Fibroblast of mammary gland (primary cell): ENCODE measurements at places on chromosomes 1 and 21.

GRCh38 chr1:66217021-66217420 is 316.9 kb upstream of the SGIP1 start:
- peak; percentile 92 for DNase-seq

- no peak for DNase-seq
Measured at GRCh38 chr1:236407059-236407458, 13.0 kb downstream of the EDARADD start.

GRCh38 chr1:22639286-22639685 is 2.9 kb downstream of the C1QA start:
- DNase-seq = peak; percentile 42

- no peak for DNase-seq
Measured at GRCh38 chr1:175400766-175401165, 208.2 kb upstream of the KIAA0040 start.

DNA sequence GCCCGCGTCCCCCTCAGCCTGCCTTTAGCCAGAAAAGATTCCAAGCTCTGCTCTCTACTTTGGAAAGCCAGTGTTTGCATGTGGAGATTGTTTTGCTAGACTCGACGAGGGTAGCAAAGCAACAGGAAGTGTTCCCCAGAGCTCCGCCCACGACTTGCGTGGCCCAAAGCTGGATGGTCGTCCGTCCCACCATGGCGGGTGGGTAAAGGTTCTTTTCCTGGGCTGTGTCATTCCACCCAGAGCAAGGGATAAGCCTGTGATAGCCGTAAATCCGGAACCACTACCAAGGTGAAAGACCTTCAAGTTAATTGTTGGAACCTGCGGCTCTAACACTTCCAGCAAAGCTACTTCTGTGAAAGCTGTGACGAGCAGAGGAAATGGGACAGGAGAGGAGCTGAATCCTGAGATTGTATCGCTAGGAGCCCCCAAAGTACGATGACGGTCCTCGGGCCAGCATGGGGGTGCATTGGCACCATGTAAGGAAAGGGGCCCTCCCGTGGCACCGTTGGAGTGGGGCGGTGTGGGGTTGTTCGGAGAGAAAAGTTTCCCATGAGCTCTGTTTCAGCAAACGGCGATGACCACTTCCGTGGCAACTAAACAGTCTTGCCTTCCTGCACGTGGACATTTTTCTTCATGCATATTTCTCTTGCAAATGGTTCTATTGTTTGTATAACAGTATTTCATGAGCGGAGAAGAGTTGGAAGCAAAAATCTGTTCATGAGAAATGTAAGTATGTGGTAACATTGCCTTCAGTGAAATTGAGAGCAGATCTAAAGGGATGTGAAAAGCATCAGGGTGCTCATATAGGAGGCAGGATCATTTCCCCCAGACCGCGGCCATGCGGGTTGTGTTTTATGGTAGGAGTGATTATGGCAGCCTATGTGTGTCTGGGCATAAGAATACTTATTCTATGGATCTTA is 8.4 kb downstream of the MX2 start:
- DNase-seq = no peak

DNA sequence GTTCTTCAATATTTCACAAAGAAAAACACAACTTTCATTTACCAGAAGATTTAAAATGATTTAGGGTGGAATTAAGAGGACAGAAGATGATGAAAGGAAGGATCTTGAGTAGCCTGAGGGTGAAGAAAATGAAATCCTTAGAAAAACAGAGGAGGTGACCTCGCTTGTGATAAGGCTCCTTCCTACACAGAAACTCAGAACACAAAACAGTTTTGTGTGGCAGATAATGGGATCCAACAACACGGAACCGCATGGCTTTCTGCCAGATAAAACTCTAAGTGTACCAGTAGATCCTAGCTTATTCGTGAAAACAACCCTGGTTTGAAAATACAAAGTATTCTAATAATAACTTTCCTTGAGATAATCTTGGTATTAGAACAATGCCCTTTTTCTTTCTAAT is 74.0 kb upstream of the EXO1 start:
- no peak for DNase-seq

DNA sequence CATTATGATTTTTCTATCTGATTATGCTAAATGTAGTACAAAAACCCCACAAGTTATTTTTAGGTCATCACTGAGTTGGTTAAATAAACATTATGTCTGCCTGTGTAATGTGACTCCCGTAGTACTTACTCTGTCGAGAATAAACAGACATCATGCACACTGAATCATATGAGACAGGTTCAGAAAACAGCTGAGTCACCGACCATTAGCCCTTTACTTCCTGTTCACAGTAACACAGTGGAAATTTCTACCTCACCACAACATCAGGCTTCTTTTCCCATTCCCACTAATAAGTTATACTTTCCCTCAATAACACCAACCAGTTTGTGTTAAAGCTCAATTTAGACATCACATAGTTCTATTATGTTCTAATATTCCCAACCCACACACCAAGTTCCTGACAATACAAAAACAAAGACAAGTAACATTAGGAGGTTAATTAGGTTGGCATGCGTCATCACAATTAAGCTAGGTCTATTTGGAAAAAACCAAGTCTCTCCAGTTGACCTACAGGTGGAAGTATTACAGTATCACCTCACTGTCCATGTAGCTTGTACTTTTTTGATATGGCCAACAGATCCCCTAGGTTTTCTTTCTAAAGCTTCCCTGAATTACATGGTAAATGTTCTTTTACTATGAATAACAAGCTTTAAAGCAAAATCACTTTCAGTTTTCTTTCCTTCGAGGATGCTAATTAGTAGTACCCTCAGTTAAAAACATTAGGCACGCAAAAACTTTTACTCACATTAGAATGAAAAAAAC is 154.2 kb downstream of the EIF4G3 start:
- DNase-seq = peak; percentile 99

GRCh38 chr21:42350927-42351426 is at the start of gene TFF2:
TSS of gene TFF2 (minus strand) at chr21:42350994. CDS start at chr21:42350957, 37 bp downstream.
- DNase-seq = no peak

- no peak for DNase-seq
Measured at GRCh38 chr1:62528015-62528414, 69.3 kb upstream of the ANGPTL3 start.

GRCh38 chr1:97252076-97252475 is 530.5 kb downstream of the PTBP2 start:
- DNase-seq = peak; percentile 93

GRCh38 chr1:6272868-6273267 is 12.0 kb upstream of the GPR153 start:
- DNase-seq = no peak

DNA sequence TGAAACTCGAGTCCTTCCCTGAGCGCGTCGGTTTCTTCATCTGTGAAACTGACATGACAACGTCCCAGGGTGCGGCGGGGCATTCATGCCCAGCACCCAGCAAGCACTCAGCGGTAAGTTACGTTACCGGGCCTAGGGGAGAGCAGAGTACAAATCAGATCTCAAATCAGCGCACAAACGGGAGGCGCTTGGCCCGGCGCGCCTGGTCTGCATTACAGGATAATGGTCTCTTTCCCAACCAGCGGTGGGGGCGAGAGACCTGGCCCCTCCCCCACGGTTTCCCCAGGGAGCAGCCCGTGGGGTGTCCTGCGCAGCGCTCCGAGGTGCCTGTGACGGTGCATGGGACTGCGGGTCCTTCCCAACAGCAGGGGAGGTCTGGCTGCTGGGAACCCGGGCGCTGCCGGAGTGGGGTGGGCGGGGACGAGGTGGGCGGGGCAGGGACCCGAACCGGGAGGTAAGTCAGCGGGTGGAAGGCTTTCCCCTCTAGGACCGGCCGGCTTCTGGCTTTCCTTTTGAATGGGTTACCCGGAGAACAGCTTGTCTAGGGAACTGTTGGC is 1.0 kb downstream of the TMEM51 start:
- DNase-seq = peak; percentile 35

DNA sequence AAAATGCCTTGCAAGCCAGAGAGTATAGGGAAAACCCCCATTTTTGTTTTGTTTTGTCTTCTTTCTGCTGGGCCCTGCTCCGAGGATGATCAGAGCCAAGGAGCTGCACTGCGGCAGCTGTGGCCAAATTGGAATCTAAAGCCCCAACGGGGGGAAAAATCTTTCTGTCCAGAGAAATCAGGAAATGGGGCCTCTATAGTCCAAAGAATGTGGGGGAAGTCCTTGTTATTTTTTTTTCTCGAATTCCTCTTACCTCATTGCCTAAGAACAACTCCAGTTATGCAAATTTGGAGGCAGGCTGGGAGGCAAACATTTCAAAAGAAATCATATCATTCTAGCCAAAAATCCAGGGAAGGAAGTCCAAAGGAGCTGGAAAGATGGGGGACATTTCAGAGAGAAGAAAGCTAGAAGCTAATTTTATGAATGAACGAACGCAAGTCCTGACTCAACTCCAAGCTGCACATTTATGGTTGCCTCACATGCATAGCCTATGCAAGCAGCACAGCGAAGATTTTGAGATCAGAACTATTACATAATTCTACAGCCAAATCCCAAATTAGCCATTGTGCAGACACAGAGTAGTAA is 263.2 kb downstream of the KCTD3 start:
- peak; percentile 6 for DNase-seq

DNA sequence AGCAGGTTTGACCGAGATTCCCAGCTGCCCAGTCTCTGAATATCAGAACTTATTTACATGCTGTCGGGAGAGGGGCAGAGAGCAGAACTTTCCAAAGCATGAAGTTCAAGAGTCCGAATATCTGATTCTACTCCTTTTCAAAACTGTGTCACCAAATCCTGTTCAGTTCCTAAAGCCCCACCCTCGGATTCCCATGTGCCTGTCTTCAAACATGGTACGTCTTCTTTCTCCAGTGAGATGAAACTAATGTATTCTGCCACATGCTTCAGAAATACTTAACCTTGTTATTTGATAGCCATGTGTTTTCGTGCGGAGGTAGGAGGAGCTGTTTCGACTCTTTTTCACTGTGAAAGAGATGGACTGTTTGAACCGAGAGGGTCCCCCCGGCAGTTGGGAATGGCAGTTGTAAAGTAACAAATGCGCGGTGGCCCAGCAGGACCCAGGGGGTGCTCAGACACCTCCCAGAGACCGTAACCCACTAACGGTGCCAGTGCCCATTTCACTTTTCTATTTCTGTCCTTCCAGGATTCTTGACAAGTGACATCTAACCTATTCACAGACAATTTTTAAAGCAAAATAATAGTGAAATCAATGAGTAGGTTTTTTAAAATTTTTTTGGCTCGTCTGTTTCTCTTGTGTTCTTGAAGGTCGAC is 67.2 kb downstream of the ZBTB18 start:
- DNase-seq = no peak

DNA sequence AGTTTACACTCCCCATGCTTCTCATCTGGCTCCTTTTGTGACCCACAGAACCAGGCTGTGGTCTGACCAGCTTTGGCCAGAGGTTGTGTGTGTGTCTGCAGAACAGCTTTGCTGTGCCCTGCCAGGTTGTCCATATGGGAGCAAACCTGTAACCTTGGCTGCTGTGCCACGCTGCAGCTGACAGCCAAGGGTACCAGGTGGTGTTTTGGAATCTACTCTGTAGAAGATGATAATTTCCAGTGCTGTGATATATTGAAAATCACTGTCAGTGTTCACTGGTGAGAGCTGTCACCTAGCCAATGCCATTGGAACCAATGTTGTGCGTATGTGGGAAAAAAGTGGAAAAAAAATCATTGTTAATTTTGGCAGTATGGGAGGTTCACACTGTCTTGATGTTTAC is 18.2 kb downstream of the CENPF start:
- DNase-seq = no peak

DNA sequence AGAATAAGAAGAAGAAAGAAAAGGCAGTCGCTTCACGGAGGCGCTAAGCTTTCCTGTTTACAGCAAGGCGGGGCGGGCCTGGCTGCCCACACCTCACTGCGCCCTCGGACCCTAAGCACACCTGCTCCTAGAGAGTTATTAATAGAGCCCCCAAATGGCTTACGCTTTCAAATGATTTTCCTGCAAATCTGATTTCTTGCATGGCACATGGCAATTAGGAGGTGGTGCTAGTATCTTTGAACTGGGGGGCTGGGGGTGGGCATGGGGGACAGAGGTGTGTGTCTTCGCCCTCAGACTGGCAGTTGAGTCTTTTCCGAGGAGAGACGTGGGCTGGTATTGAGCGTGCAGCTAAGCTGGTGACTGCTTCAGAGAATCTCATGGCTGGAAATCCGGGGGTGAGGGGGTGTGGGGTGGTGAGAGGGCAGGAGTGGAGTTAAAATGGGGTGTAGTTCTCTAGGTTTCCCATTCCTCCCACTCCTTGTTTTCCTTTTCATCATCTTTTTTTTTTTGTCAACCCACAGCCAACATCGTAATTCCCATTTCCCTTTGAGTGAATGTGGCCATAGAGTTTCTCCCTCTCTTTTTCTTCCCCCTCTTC is 1.3 kb downstream of the S1PR1 start:
- DNase-seq = no peak

DNA sequence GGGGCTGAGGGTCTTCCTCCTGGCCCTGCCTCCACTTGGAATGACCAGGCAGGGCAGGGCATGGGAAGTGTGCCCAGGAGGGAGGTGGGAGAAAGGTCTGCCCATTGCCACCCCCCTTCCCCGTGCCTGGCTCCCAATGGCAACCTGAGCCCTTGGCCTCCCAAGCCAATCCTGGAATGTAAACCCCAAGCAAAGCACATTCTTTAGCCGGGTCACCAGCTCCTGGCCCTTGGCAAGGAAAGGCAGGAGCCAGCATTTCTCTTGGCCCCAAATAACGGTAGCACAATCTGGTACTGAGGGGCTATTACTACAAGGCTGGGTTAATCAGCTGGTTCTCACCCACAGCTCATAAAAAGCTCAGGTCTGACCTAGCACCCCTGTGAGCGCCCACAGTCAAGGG is 6.9 kb upstream of the NUAK2 start:
- DNase-seq = no peak

DNA sequence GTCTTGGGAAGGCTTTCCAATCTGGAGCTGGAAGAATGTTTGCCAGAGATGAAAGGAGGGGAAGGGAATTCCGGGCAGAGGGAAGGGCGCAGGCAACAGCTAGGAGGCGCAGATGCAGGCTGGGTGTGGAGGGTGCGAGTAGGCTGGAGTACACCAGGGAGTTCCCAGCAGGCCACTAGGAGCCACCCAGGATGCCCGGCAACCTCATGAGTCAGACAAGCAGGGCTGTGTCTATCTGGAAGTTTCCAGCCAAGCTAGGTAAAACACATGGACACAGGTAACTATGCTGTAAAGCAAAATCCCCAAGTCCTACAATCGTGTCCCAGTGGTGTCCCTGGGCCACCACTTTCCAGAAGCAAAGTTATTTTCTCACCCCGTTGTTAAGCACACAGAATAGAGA is 990 bp upstream of the NBL1 start:
- DNase-seq = peak; percentile 47

DNA sequence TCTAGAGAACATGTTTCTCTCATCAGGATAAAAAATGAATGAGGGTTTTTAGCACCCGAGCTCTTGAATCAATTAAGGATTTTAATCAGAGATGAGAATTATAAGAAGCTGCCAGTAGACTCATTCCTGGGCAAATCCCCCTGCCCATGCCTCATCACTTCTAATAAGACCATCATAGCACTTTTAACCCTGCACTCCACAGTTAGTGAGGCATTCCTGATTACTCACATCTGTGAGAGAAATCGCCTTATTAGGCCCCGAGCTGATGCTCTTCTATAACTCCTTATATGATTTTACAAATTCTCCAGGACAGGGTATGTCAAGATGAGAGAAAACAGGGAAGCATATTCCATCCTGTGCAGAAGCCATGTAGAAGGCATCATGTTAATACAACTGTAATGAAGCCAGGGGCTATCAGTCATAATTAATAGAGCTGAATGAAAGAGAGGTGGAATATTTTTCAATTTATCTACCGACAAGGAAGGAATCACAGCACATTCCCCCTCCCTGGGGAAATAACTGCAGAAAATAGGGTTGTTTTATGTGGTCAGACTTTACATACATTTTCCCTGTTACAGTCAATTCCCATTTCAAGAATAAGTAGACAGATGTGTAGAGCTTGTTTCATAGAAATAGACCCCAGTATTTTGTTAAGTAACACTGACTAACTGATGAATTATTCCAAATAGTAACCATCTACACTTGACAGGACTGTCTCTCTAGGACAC is 272.7 kb downstream of the HHIPL2 start:
- no peak for DNase-seq
